ENCODE measurements at places on chromosomes 2 and 18.

DNA sequence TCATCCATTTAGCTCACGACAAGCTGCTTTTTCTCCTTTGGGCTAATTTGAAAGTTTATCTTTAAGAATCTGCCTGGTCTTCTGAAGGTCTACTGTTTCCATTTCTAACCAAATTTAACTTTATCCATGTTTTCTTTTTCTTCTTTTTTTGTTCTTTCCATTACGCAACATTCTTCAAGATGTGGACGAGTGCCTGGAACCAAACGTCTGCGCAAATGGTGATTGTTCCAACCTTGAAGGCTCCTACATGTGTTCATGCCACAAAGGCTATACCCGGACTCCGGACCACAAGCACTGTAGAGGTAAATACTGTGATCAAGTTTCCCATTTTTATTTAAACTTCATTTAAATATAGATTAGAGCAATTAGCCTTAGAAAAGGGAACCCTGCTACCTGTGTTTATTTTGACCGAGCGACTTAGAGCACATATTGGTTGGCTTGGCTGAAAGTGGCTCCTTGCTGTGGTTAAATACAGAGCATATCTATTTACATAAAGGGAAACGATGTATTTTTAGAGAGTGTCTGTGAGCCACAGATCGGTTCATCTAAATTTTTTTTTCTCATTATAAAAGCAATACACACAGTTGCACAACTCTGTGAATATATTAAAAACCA lies 183.4 kb upstream of the RASGRP3 start:
- no peak for DNase-seq

GRCh38 chr2:40210968-40211353 lies 240.9 kb downstream of the SLC8A1 start:
- no peak for DNase-seq

GRCh38 chr2:139160836-139161235 lies 380.6 kb upstream of the NXPH2 start:
- no peak for DNase-seq

GRCh38 chr2:42007551-42007950 lies 40.3 kb upstream of the PKDCC start:
- no peak for DNase-seq

DNA sequence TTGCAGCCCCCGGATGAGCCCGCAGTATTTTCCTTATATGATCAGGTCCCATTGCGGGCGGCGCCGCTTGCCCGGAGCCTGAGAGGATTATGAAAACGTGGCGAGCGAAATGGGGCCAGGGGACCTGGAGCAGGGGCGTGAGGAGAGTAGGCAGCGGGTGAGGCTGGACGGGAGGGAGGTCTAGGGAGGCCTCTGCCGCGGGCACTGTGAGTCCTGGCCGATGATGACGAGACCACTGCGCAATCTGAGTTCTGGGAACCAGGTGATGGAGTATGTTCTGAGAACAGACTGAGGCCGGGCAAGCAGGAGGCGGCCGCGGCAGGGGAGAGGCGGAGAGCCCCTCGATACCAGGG lies 790 bp upstream of the ACAA2 start:
- peak; percentile 76 for DNase-seq

DNA sequence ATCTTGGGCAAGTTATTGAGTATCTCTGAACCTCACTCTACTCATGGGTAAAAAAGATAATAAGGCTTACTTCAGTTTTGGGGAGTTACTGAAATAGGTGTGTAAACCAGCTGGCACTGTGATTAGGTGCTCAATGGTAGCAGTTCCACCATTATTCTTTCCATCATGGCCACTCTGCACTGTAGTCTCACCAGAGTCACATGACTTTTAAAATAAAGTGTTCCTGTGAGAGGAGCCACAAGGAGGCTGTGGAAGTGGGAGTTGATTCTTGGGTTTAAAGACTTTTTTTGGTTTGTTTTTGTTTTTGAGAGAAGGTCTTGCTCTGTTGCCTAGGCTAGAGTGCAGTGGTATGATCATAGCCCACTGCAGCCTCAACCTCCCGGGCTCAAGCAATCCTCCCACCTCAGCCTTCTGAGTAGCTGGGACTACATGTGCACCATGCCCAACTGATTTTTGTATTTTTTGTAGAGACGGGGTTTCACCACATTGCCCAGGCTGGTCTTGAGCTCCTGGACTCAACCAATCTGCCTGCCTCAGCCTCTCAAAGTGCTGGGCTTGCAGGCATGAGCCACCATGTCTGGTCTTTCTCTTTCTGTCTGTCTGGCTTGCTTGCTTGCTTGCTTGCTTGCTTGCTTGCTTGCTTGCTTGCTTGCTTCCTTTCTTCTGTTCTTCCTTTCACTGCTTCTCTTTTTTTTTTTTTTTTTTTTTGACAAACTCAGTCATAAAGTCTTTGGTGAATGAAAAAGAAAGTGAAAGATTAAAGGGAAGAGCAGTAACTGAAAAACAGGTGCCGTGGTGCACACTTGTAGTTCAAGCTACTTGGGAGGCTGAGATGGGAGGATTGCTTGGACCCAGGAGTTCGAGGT lies 21.2 kb upstream of the ACVR1 start:
- DNase-seq: no peak

Data from endothelial cell of umbilical vein (primary cell).